ENCODE measurements at places on chromosomes 7 and 10.

DNA sequence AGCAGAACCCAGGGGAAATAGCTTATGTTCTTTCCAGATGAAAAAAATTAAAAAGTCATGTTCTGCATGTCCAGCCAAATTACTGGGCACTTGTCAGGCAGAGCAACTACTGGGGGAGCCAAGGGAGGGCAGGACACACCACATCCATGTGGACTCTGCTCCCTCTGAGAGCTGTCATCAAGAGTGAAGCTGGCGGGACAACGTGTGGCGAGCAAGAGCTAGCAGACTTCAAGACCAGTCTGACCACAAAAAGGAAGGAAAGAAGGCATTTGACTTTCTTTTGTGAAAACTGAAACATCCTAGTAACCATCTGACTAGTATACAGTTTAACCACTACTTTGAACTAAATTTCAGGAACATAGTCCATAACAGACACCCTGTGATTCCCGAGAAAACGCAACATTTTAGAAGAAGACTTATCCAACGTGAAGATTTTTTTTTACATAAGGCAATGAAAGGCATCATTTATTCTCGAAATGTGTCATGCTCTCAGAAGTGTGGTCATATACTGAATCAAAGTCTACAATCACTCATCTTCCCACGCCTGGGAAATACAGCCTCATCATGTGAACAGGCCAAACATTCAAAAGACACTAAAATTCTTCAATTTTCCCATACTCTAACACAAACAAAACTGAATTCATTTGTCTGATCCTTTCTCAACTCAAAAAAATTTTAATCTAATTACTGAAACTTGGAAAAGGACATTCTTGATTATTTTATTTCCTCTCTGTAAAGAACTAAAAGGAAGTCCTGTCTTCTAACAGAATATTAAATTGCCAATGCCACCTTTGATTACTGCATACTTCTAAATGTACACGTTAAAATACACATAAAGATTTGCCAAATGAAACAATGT, 15.5 kb downstream of the CYTH3 start:
- peak; percentile 72 for DNase-seq

- no peak for DNase-seq
Measured at GRCh38 chr10:59075576-59075975, 100.9 kb upstream of the PHYHIPL start.

DNA sequence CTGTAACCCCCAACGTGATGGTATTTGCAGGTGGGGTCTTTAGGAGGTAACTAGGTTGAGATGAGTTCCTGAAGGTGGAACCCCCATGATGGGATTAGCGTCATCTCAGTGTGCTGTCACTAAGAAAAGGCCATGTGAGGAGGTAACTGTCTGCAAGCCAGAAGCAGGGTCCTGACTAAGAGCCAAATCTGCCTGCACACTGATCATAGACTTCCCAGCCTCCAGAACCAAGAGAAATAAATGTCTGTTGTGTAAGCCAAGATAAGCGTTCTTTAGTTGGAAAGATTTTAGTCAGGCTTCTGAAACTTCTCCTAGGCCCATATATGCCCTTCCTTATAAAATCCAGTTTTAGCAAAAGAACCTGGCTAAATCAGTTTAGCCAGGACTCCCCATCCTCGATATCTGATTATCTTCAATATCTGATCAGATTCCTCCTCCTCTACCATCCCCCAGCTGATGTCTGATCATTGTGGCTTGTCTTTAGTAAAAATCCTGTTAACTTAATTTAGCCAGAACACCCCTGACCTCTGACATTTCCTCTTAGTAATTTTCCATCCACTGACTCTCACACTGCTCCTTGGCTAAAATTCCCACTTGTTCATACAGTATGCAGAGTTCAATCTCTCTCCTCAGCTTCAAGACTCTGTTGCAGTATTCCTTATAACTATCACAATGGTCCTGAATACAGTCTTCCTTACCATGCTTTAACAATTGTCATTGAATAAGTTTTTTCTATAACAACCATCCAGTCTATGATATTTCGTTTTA, 835.4 kb upstream of the PHF14 start:
- DNase-seq: no peak

- DNase-seq: no peak
Measured at GRCh38 chr7:112192236-112193154, 13.7 kb downstream of the DOCK4 start.

- no peak for DNase-seq
Measured at GRCh38 chr7:17678896-17679295, 261.4 kb downstream of the SNX13 start.

DNA sequence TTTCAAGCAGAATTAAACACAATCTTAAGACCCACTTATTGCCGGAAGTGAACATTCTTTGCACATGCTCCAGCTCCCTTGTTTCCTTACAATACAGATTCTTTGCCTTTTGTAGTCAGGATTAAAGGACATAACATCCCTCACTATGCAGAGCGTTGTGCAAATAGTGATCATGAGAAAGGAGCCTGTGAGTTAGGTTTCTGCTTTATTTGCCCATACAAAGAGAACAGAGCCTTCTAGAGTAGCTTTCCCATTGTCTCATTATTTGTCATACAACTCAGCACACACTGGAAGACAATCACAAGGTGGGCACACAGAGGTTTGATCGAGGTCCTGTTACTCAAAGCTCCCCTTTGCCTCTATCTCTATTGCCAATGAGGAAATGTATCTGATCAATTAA, 48.2 kb upstream of the WDR11 start:
- DNase-seq: no peak

DNA sequence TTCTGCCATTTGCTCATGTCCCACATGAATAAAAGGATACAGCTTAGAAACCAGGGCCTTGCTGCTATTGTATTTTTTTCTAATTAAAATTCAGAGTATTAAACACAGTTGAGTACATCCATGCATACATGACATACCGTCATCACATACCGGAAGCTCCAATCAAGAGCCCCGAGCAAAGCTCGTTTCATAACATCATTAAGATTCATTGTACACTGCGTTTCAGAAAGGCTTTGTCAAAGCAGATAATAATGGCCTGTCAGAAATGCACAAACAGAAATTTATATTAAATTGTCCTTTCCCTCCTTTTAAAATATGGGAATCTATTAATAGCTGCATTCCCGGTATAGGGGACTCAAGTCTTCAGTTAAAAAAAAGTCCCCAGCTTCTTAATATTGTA, 103.4 kb downstream of the PRTFDC1 start:
- DNase-seq: no peak

DNA sequence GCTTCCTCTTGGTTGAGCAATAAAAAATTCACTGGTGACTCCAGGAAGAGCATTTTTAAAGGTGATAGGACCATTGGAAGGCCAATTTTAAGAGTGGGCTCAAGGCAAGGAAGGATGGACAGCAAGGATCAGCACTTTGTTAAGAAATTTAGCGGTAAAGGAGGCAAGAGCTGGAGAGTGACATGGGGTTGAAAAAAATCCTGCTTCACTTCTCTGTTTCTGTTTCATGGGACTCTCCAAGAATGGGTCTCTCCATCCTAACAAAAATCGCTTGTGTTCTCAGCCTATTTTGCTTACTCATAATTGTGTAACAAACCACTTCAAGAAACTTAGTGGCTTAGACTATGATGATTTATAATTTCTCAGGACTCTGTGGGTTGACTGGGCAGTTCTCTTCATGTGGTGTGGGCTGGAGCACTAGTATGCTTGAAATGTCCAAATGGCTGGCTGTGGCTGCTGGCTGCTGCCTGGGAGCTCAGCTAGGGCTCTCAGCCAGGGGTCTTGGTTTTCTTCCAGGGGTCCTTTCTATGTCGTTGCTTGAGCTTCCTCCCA, 59.8 kb upstream of the ZNRF2 start:
- DNase-seq: peak; percentile 77

DNA sequence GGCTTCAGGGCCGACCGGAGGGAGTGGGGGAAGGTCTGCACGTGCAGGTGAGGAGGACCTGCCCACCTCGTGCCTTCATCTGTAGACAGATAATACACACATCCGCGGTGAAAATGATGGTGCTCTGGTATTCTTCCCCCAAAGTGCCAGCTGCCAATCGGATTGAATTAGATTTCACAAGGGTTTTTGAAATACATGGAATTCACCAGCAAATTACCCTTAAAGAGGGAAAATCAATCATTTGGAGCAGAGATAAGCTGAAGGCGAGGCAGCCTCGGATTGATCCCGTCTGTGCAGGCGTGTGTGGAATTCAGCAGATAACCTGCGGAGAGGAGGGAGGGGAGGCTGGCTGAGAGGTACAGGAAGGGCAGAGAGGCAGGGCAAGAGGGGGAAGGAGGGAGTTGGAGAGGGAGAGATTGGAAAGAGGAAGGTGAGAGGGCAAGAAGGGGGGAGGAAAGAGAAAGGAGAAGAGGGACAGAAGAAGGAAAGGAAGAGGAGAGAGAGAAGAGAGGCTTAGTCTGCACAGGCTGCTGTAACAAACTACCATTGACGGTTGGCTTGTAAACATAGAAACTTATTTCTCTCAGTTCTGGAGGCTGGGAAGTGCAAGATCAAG, 84.2 kb downstream of the C10orf105 start:
- DNase-seq: no peak

DNA sequence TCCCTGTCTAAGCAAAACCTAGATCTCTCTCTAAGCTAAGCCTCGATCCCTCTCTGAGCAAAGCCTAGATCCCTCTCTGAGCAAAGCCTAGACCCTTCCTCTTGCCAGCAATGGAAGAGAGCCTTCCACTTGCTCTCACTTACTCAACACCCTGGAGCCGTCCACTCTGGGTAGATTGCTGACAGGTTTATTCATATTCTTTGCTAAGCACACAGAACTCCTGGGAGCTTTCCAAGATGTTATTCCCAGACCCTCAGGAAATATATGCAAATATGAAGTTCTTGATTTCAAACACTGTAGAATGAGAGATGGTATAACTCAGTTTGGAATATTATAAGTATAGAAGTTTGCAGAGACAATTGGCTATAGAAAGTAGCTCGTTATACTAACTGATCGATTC, 503.8 kb upstream of the CELF2 start:
- DNase-seq: no peak

DNA sequence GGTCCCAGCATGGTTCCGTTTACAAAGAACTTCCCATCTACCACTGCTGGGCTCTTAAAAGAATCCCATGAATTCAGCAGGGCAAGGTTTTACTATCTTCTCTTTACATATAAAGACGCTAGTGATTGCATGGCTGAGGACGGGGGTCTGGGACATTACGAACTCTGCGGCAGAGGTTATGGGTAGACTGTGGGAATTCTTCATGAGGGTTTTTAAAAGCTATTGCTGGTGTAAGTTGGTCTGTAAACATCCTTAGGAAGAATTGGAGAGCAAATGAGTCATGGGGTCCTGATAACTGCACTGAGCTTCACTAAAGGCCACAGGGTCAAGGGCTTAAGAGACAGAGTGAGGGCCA, 53.1 kb upstream of the TMEM72 start:
- no peak for DNase-seq

DNA sequence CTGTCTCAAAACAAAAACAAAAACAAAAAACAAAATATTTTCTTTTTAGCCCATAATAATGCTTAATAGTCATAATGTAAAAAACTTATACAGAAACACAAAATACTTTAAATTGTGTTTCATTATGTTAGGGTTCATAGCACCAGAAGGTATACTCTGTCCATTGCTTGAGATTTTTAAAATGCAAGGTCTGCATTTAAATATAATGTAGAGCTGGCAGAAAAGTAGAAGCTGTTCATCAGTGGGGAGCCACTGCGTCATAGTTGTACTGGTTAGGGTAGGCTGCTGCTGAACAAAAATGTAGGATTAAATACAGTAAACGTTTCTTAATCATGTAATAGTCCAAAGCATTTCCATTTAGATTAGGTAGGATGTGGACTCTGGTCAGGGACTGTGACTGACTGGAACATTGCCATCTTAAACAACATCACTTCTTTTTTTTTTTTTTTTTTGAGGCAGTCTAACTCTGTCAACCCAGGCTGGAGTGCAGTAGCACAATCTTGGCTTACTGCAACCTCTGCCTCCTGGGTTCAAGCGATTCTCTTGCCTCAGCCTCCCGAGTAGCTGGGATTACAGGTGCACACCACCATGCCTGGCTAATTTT, 85.2 kb downstream of the ANKIB1 start:
- no peak for DNase-seq

- peak; percentile 84 for DNase-seq
Measured at GRCh38 chr10:34584164-34584563, 230.9 kb downstream of the PARD3 start.

GRCh38 chr7:73810998-73811360, 19.8 kb upstream of the CLDN4 start:
- DNase-seq: no peak

- no peak for DNase-seq
Measured at GRCh38 chr7:78226059-78226719, 427.6 kb downstream of the PHTF2 start.

DNA sequence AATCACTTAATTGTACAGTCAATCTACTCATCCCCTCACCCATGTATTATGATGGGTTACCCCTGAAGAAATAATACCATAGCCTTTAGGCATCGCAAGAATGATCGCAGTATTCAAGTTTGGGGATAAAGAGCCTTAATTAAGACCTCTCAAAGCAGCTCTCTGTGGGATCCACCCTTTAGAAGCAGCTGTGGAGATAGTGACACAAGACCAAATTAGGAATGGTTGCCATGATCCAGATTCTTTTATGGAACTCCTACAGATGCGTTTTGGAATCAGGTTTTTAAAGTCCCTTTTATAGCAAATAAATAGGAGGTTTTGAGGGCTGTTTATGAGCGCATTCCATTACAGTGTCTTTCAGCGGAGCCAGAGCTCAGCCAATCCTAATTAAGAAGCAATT, 12.2 kb downstream of the TES start:
- peak; percentile 48 for DNase-seq

GRCh38 chr10:94427166-94427565, 24.8 kb downstream of the TBC1D12 start:
- no peak for DNase-seq

- no peak for DNase-seq
Measured at GRCh38 chr10:7551289-7551688, 115.5 kb downstream of the ITIH5 start.

DNA sequence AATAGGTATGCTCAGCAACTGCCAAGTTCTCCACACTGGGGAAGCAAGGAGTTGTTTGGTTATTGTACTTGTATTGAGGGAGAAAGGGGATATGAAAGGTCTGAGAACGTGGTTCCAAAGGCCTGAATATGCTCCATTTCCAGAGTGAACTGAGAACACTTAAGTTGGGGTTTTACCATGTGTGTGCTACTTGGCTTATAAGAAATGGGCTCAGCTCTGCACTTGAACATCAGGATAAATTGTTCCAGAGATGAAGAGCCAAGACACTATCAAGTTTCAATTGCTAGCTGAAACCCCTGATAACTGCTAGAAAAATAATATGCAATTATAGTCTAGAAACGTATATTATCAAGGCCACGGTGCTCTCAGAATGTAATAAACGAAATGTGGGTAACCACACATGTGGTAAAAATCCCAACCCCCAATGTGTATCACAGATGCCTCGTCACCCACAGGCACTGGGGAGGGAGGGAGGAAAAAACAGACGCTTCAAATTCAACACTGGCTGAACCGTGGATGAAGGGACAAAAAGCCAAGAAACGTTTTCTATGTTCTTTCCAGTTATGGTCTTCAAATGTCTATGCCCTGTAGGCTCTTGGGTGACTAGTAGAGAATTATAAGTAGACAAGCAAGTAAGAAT, 16.3 kb downstream of the ELMO1 start:
- no peak for DNase-seq
